ENCODE measurements at places on chromosomes 6 and 20.

DNA sequence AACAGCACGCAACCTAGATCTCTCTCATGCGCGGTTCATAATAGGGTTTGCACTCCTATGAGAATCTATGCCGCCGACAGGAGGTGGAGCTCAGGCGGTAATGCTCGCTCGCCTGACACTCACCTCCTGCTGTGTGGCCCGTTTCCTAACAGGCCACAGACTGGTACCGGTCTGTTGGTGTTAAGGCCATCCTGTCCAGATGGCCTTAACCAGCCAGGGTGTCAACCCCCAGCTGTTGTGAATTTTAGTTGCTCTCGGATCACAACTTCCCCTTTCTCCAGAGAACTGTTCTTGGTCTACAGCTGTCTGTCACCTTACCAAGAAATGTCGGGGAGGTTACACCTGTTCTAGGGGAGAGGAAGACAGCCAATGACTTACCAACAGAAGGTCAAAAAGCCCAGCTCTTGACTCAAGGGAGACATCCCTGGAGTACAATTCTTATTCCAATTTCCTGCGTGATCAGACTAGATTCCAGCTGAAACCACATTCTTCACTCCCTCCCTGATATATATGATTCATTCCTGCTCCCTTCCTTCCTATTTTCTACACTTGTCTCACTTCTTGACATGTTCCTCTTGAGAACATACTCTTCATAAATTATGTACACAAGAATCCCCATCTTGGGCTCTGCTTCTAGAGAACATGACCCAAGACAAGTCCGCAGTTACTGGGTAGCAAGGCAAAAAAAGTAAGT, 23.1 kb upstream of the DNAAF9 start:
- no peak for DNase-seq

DNA sequence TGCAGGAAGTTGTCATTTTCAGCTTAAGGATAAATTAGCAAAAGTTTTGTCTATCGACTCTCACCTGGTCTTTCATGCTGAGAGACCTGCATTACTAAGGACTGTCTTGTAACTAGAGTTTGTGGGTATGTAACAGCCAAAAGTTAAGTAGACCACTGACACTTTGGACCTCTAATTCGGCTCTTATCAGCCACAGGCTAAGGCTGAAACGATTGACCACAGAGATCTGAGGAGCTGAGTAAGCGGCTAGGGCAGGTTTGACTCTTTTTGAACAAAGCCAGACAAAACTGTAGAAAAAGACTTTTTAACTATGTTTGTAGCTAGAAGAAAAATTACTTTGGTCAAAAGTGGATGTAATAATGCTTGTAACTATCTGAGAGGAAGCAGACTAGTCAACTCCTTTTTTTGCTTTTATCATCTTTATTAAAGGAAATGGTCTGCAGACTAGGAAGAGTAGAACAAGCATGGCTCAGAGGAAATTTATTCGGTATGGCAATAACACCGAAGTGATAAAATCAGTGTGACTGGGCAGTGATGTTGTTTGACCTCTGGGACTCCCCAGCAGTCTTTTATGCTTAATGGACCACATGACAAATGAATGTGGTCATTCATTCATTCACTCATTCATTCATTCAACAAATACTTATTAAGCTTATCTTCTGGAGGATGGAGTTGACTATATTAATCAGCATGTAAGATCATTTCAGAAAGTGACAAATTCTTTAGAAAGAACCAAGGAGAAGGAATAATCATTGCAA, 725.0 kb upstream of the HS3ST5 start:
- DNase-seq = no peak

DNA sequence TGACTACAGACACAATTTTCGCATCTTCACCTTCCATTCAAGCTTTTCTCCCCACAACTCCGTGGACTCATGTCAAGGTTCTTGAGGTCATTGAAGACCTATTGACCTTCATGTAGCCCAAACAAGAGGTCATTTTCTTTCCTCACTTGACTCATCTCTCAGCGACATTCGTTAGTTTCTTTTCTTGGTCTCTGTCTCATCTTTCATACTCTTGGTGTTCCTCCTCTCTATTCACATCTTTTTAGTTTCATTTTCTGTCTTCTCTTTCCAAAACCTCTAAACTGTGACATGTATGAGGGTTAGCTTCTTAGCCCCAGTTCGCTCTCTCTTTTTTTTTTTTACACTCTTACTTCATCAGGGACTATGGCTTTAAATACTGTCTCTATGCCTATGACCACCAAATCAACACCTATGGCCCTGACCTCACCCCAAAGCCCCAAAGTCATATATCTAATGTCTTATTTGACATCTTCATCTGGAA, 128.6 kb upstream of the BACH2 start:
- no peak for DNase-seq

GRCh38 chr20:12207875-12208274, 290.2 kb downstream of the BTBD3 start:
- DNase-seq = peak; percentile 35

DNA sequence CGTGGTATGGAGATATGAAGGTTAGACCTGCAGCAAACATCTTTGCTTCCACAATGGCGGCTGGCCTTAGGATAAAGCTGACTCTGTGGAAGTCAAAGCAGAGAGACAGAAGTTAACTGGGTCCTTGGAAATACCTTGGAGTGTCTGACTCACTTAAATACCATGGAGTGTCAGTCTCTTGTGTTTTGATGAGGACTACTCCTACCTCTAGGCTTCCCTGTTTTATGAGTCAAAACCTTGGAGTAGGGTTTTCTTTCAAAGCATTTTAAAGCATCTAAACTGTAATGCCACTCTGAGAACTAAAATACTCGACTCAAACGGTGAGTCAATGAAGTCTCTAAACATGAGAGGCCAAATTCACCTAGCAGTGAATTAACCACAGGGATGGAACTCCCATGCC, 329.1 kb downstream of the SAMD5 start:
- DNase-seq = no peak

DNA sequence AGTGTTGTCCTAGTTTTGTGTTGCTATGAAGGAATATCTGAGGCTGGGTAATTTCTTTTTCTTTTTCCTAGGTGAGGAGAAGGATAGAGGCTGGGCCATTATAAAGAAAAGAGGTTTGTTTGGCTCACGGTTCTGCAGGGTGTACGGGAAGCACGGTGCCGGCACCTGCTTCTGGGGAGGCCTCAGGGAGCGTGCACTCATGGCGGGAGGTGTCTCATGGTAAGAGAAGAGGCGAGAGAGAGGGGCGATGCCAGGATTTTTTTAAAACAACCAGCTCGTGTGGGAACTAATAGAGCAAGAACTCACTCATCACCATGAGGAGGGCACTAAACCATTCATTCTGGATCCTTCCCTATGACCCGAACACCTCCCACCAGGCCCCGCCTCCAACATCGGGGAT, 14.2 kb upstream of the NPBWR2 start:
- DNase-seq = no peak

Data from AG08396 (cell line).